ENCODE measurements at places on chromosomes 11 and 22.

GRCh38 chr22:24108073-24108472, 73.2 kb upstream of the SUSD2 start:
- no peak for DNase-seq

- no peak for DNase-seq
These were observed 645.1 kb downstream of the TBC1D22A start for GRCh38 chr22:47407461-47408025.

DNA sequence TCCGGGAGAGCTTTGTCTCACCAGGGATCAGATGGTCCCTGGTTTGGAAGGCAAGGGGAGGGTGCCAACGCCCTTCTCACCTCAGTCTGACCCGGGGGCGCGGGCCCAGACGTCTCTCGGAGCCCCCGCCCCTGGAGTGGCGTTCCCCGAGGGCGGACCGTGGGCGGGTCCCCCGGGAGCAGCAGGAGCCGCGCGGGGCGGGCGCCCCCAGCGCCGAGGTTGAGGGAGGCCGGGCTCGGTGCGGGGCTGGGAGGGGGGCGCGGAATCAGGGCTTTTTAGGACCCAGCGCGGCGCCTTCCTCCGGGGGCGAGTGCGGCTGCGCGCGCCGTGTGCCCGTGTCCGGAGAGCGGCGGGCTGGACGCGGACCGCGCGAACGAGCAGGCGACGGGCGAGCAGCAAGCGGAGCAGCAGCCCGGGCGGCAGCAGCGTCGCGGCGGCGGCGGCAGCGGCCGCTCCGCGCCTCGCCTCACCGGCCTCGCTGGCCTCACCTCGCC, at the start of gene KCNC1:
Gene KCNC1 (plus strand): TSS at position 364 of the 494 bp plus-strand sequence. CDS start 1,222 bp downstream, outside the sequence.
- peak; percentile 57 for DNase-seq

DNA sequence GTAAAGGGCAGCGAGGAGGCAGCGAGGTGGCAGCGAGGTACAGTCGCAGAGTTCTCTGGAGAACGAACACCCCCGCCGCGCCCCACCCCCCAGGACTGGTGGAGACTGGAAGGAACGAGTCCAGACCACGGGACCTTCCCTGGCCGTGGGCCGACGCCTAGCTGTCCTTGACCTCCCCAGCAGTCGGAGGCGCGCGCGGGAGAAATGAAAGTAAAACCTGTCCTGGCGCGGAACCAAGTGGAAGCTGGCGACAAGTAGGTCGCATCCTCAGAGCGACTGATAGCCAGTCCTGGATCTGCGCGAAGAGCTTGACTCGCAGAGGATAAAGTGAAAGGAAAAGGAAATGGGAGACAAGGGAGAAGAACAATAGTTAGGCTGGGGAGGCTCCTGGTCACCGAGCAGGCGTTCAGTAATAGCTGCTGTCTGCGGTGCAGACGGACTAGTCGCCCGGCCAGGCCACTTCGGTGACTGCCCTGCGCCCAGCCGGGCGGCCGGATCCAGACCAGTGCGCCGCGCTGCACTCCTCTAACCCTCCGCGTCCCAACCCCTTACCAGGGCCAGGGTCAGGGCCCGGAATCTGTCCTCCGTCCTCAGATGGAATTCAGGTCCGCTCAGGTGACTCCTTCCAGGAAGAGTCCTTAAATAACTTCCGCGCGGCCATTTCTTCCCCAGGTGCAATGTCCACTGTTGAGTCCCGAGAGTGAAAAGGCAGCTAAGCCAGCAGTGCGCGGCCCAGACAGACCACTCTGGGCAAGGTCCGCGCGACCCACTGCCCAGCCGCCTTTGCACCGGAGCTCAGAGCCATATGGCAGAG, 1.9 kb upstream of the ADM start:
- peak; percentile 49 for DNase-seq

DNA sequence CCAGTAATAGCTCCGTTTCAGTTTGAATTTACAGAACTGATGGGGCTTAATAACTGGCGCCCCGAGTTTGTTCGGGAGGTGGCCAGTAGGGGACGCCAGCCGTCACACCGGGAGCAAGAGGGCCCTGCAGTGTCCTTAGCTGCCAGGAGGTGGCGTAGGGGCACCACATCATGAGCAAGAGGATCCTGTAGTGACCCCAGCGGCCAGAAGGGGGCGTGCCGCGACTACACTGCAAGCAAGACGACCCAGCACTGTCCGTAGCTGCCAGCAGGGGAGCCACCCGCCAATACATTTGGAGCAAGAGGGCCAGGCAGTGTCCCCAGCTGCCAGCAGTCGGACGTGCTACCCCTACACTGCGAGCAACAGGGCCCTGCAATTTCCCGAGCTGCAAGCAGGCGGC, 663.7 kb upstream of the B3GAT1 start:
- DNase-seq: no peak

- no peak for DNase-seq
These were observed 52.5 kb upstream of the NNMT start for GRCh38 chr11:114243461-114244372.

DNA sequence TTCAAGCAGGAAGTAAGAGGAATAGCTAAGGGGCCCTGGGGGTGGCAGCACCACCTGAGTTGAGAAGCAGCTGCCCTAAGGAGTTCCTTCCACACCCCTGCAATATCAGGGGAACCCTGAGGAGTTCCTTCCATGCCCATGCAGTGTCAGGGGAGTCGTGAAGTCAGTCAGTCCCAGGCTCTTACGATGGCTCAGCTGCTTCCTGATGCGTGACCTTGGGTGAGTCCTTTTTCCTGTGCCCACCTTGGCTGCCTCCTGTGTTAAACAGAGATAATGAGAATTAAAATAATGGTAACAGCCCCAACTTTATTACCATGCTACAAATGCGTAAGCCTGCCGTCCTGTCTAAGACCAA, 181.1 kb downstream of the MIAT start:
- DNase-seq: no peak

DNA sequence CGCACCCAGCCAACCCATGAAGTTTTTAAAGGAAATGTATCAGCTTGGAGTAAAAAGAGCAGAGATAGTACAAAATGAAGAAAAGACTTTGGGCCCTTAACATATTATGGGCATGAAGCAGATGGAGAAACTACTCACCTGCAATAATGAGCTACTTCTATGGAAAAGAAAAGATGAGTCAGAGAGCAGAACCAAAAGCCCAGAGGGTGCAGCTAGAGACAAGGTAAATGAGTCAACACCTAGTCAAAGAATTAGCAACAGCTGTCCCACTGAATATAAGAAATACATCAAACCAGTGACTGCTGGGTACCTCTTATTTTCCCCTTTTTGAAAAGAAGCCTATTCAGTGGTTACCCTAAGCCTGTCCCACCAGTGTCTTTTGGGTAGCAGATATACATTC, 61.8 kb downstream of the RPL27A start:
- no peak for DNase-seq

- DNase-seq: no peak
These were observed 18.0 kb downstream of the TBC1D22A start for GRCh38 chr22:46780453-46780852.

DNA sequence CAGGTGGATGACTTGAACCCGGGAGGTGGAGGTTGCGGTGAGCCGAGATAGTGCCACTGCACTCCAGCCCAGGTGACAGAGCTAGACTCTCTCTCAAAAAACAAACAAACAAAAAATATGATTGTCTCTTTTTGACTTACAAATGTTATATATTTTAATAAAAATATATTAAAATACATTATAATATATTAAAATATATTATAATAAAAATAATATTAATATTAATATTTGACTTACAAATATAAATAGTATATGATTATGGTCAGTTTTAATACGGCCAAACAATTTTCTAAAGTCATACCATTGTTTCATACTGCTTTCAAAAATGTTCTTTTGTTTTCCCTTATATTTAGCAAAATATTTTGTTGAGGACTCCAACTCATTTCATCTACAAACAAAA, 27.2 kb upstream of the DDX6 start:
- no peak for DNase-seq

- DNase-seq: no peak
These were observed 24.9 kb downstream of the ART5 start for GRCh38 chr11:3616721-3617460.

GRCh38 chr11:129328756-129329155, 46.9 kb upstream of the BARX2 start:
- DNase-seq: no peak

- DNase-seq: peak; percentile 28
These were observed 15.5 kb downstream of the FLI1 start for GRCh38 chr11:128709402-128709801.

DNA sequence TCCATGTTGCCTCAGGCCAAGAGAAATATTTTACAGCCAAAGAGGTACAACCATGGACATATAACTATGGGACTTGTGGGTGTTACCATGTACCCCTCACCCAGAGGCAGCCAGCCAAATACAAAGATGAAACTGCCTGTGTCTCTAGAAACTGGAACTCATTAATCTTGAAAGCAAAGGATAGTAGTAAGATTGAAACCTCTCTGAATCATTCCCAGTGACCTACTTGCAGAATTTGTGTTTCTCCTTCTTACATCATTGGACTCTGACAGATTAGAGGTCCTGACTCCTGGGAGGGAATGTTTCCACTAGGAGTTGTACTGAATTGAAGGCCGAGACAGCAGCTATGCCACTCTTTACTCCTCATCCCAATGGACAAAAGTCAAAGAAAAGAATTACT, 257.4 kb upstream of the UBASH3B start:
- DNase-seq: no peak

DNA sequence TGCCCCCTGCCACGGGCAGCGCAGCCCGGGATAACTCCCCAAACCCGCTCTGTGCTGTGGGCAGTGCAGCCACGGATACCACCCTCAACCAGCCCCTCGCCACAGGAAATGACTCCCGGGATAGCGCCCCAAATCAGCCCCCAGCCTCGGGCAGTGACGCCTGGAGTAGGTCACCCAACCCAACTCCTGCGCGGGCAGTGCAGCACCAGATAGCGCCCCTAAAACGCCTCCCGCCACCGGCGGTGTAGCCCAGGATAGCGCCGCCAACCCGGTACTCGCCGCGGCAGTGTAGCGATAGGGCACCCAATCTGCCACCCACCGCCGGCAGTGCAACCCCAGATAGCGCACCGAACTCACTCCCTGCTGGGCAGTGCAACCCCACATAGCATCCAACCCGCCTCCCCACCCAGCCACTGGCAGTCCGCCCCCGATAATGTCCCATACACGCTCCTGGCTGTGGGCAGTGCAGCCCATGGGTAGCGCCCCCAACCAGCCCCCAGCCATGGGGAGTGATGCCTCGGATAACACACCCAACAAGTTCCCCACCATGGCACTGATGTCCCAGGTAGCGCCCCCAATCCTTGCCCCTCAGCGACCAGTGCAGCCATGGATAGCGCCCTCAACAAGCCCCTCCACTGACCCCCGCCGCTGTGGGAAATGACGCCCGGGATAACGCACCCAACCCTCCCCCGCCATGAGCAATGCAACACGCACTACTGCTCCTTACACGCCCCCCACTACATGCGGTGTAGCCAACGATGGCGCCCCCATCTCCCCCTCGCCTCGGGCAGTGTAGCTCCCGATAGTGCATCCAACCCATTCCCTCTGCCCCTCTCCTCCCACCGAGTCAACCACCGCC, 1.5 kb downstream of the RFPL2 start:
- no peak for DNase-seq

- peak; percentile 73 for DNase-seq
These were observed 4.7 kb downstream of the TPST2 start for GRCh38 chr22:26585104-26585790.

GRCh38 chr11:110162216-110162615, 69.0 kb downstream of the ZC3H12C start:
- no peak for DNase-seq

DNA sequence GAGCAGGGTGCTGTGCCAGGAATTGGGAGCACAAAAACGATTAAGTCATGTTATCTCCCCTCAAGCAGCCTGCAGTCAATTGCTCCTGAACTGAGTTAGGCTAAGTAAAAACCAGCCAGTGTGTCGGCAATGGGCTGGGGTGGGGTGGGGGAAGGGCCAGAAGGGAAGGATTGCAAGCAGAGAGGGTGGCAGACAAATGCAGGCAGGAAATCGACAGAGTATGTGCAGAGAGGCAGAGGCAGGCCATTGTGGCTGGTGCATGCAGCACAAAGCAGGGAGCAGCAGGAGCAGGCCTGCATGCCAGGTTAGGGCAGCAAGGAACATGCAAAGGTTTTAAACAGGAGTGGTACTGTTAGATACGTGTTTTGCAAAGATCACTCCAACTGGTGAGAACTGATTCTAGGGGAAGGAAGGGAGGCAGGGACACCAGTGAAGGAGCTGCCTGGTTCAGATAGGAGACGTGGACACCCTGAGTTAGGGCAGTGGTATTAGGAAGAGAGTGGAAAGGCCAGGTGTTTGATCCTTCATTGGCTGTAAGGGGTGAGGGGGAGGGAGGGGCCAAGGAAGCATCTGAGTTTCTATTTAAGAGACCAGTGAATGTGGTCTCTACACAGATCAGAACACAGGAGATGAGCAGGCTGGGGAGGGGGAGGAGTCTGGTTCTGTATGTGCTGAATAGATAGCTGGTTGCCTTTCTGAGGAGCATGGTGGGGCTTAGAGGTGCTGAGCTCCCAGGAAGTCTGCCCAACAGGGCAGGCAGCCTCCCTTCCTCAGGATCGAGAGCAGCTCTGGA, 70.8 kb upstream of the PHOX2A start:
- no peak for DNase-seq

DNA sequence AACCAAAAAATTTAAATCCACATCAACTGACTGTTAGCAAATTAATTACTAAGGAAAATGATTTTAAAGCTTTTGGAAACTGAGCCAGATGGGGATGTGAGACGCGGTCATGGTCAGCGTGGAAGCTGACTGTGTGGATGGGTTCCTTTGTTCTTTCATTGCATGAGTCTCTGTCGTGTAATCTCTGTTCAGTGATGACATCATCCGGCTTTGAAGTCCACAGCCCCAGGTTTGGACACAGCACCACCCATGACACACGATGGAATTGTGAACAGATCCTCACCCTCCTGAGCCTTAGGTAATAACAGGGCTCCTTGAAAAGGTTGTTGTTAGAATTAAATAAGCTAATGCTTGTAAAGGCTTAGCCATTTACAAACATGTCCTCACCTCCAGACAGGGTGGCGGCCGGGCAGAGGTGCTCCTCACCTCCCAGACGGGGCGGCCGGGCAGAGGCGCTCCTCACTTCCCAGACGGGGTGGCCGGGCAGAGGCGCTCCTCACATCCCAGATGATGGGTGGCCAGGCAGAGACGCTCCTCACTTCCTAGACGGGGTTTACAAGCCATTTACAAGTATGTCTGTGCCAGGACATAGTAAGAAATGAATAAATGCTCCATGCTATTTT, 677.3 kb downstream of the TBC1D22A start:
- no peak for DNase-seq

- DNase-seq: no peak
These were observed 93.8 kb downstream of the BCR start for GRCh38 chr22:23274146-23274526.

- DNase-seq: no peak
These were observed 84.8 kb downstream of the MTNR1B start for GRCh38 chr11:93054279-93054678.

GRCh38 chr11:36508743-36509142, 1.3 kb downstream of the TRAF6 start:
- no peak for DNase-seq

- peak; percentile 7 for DNase-seq
These were observed 72.4 kb upstream of the CARD18 start for GRCh38 chr11:105211806-105212554.

- DNase-seq: no peak
These were observed 430.6 kb downstream of the BUD13 start for GRCh38 chr11:116342148-116342547.

- no peak for DNase-seq
These were observed 86.7 kb downstream of the OSBP2 start for GRCh38 chr22:30781271-30781875.

- DNase-seq: no peak
These were observed 11.3 kb downstream of the RRM1 start for GRCh38 chr11:4105916-4106315.
